ENCODE measurements at places on chromosomes 3 and 15.

- ATAC-seq, result no peak
Observed at GRCh38 chr15:96201696-96202095, 128.8 kb upstream of the NR2F2 start.

- no peak for ATAC-seq
Observed at GRCh38 chr3:69485489-69485888, 99.6 kb upstream of the FRMD4B start.

DNA sequence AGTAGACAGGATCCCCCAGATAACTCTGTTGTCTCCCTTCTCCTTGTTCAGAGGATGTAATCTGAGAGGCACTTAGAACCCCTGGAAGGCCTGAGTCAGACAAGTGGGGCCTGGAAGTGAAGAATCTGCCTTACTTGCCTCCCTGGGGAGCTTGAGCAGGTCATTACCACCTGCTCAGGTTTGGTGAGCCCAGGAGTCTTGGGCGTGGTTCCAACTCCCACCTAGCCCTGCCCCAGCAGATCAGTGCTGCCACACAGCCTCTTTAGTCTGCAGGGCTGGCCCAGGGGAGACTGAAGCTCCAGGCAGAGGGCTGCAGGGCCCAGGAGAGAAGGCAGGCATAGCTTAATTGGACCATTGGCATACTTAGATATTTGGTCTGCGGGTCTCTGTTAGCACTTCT, 230.0 kb downstream of the ERC2 start:
- no peak for ATAC-seq

DNA sequence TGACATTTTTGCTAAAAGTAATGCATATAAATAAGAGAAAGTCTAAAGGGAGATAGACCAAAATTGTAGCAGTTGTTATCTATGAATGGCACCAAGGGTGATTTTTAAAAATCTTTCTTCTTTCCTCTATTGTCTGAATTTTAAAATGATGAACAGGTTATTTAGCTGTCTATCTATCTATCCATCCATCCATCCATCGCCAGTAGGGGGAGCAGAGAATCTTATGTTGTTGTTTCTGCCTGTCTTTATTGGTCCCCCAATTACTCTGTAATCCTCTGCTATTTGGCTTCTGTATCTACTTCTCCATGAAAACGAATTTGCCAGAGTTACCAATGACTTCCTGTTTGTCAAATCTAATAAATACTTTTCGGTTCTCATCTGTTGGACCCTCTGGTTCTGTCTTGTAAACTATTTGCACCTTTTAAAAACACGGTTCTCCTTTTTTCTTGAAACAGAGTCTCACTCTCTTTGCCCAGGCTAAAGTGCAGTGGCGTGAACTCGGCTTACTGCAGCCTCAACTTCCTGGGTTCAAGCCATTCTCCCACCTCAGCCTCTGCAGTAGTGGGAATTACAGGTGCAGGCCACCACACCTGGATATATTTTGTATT, 86.0 kb downstream of the ECT2 start:
- ATAC-seq, result no peak

GRCh38 chr3:70387889-70388288, 75.5 kb upstream of the MDFIC2 start:
- ATAC-seq, result no peak

DNA sequence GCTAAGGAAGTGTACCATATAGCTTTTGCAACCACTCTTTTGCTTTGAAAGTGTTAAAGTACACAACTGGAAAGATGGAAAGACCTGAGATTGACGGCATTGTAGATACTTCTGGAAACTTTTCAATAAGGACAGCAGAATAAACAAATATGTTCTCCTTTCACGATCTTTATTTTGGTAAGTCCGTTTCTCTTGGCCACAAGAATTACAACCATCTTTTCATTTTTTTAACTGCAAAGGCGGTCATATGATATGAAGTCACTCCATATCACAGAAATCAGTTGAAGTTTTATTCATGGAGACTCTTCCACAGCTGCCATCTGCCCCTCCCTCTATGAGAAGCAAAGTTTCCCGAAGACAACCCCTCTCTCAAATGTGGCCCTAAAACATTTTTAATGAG, 303.4 kb upstream of the ICE2 start:
- no peak for ATAC-seq

GRCh38 chr3:142929109-142929508, 34.4 kb downstream of the PAQR9 start:
- ATAC-seq, result peak; percentile 64

GRCh38 chr3:61564395-61565059, 3.2 kb downstream of the PTPRG start:
- ATAC-seq, result no peak

GRCh38 chr15:83208367-83208661, 691 bp upstream of the HDGFL3 start:
- ATAC-seq, result no peak

GRCh38 chr3:158794936-158795518, 6.8 kb upstream of the MFSD1 start:
- no peak for ATAC-seq

- no peak for ATAC-seq
Observed at GRCh38 chr3:33758864-33759263, 39.6 kb upstream of the PDCD6IP start.

DNA sequence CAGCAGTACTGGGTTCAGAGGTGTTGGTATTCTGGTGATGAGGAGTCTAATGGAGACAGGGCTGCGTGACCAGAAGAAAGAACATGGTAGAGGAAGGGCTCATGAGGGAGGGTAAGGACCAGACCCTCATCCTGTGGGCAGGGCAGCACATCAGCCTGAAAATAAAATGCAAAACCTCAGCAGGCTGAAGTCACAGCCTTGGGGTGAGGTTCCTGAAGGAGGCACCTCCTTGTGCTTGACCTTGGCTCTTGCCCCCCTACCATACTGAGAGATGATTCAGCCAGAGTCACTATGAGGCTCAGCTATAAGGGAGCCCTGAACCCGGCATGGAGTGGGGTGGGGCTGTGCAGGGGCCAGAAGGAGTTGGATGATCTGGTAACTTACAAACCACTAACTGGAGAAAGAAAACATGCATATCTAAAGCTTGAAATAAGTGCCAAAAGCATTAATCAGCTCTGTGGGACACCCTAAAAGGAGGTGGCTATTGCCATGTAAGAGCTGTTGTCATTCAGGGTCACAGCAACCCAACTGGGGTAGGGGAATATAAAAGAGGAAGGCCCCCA, 60.2 kb downstream of the CORO2B start:
- ATAC-seq, result no peak

DNA sequence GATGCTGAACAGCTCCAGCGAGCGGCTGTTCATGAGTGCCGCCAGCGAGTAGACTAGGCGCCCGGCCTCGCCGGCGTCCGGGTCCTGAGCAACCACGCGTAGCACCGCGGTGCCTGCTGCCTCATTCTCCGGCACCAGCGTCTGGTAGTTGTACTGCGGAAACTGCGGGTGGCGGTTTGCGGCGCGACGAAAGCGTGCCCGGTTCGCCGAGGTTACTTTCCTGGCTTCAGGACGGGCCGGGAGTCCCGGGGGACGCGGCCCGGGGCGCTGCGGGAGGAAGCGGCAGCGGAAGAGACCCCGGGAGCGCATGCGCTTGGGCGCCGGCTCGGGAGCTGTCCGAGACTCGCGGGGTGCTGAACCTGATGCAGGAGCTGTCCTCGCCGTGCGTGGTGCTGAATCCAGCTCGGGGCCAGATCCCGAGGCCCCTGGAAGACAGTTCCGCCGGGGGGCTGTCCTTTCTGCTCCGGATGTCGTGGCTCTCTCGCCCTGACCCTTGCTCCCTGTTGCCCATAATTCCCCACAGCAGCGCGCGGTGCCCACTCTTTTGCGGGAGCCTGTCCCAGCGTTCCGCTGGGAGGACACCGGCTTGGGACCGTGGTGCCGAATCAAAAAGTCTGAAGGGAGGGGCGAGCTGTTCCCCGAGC, 1.1 kb downstream of the CELSR3 start:
- ATAC-seq, result no peak

DNA sequence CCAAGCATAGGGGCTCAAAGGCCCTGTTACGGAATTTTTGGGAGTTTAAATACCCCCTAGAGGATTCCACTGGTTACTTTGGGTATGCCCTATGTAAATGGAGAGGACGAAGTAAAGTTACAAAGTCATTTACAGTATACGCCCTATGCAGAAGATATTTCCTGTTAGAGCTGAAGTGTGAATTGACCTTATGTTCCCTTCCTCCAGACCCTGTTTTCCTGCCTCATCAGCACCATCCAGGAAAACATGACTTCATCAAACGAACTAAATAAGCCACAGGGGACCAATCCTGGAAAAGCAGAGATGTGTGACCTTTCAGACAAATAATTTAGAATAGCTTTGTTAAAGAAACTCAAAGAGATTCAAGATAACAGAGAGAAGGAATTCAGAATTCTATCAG, 177.4 kb downstream of the SQOR start:
- ATAC-seq, result no peak

GRCh38 chr15:81886080-81886479, 159.7 kb downstream of the MEX3B start:
- no peak for ATAC-seq

GRCh38 chr3:102105193-102105592, 255.9 kb downstream of the NFKBIZ start:
- ATAC-seq, result no peak

GRCh38 chr3:155147588-155147987, 67.5 kb downstream of the MME start:
- no peak for ATAC-seq

DNA sequence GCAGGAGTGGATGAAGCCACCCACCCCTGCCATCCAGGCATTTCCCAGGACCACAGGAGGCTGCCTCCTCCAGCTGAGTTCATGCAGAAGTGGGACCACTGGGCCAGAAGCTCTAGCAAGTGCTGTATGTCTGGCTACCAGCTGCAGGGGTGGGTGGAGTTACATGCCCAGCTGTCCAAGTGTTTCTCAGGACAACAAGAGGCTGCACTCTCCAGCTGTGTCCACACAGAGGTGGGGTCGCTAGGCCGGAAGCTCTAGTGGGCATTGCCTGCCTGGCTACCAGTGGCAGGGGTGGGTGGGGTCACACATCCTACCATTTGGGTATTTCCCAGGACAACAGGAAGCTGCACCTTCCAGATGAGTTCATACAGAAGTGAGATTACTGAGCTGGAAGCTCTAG, 234.0 kb upstream of the PPP2R3A start:
- no peak for ATAC-seq

DNA sequence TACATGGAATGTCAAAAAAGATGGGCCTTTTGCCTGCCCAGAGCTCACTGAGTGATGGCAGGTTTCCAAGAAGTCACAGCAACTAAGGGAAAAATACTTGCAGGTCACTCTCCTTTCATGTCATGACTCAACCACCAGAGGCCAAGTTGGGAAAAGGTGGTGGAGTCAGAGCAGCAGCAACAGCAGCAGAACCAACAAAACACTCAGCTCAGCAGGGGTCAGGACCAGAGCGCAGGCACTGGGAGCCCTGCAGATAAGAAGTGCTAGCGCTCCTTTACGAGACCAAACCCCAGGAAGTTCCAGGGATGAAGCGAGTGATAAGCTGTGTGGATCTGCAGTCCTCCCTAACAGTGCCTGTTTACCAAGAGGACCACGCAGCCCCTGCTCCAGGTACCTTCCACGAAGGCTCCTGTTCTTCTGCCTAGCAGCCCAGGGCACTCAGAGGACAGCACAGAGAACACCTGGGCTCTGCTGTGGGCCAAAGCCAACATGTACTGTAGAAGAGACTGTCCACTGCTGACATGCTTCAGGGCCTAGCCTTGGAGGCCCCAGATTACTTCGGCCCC, 26.0 kb downstream of the POC1A start:
- ATAC-seq, result no peak

DNA sequence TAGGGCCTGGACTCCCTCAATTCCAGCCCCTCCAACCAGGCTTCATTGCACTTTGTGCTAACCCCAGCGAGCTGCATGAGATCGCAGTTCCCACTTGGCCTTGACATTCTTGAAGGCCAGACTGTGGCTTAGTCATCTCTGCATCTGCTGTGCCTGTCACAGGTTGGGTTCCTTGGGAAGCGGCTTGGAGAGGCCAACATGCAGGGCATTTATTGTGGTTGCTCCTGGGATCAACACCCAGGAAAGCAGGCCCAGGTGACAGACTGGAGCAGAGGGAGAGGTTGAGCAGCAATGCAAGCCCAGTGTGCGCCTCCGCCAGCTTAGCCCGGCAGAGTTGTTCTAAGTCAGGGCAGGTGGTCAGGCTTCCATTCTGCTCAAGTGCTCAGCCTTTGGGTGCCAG, 10.5 kb downstream of the ABCF3 start:
- no peak for ATAC-seq

- ATAC-seq, result no peak
Observed at GRCh38 chr3:197424674-197425484, 126.5 kb upstream of the DLG1 start.
